ENCODE measurements at places on chromosomes 4 and X.

GRCh38 chrX:101347859-101348451 is 587 bp downstream of the TIMM8A start:
- no peak for DNase-seq

GRCh38 chrX:37000140-37000539 is 8.0 kb upstream of the FAM47C start:
- no peak for DNase-seq

DNA sequence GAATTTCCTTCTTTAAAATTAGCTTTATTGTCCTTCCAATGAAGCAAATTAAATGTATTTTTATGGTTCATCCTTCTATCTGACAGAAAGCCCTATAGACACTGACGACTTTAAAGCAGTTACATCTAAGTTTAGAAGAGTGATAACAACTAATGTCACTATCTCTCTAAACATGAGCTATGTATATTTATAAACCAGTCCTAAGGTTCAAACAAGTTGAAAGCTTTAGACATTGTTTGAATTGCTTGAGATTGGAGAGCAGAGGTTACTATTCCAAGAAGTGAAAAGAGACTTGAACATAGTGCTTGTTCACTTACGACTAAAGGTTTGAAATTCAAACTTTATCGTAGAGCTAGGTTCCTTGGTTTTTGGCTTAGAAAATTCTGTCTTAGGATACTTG is 30.2 kb upstream of the EIF1AX start:
- DNase-seq, result no peak

- DNase-seq, result no peak
Observed at GRCh38 chr4:122766950-122767349, 34.4 kb downstream of the BBS12 start.

- no peak for DNase-seq
Observed at GRCh38 chrX:9291629-9292028, 173.2 kb upstream of the TBL1X start.

- DNase-seq, result no peak
Observed at GRCh38 chr4:2797545-2798305, 4.8 kb downstream of the SH3BP2 start.

Measured in vagina (tissue), 2 donors.